ENCODE measurements at places on chromosomes 16 and 17.

- DNase-seq = no peak
These were observed 16.0 kb downstream of the SLC38A8 start for GRCh38 chr16:84026606-84027005.

DNA sequence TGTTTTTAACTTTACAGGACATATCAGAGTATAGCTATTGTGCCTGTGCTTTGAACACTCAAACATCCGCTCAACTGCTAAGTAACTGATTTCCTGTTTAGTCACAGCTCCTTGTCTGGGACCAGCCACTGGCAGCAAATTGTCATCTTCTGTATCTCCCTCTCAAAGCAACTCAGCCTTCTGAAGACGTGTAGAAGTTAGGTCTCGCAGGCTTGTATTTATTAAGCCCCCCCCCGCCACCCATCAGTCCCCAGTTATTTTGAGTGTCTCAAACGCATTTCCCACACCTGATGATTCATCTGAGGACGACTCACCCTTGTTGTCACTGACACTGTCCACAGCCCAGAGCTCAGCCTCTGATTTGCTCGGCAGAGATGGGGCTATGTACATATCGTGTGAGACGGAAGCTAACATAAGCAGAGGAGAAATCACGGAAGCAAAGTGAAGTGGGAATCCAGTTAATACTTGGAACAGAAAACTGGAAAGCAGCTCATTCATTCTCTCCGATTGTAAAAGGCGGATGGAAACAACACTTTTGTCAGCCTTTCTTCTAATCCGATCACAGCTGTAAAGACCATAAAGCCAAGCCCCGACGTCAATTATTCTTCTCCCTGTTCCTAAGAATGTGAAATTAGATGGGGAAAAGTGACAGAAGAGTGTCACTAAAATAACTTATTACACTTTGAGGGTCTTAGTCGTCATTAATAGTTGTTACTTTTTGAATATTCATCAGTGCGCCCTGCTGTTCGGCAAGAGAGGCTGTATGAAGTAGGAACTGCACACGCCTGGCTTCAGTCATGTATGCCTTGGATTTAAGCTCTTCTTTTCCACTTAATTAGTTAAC is 64.2 kb downstream of the PITPNC1 start:
- no peak for DNase-seq

GRCh38 chr17:83035722-83036121 is 43.7 kb upstream of the METRNL start:
- peak; percentile 37 for DNase-seq

GRCh38 chr16:15635926-15636325 is 7.0 kb downstream of the MARF1 start:
- DNase-seq = no peak

DNA sequence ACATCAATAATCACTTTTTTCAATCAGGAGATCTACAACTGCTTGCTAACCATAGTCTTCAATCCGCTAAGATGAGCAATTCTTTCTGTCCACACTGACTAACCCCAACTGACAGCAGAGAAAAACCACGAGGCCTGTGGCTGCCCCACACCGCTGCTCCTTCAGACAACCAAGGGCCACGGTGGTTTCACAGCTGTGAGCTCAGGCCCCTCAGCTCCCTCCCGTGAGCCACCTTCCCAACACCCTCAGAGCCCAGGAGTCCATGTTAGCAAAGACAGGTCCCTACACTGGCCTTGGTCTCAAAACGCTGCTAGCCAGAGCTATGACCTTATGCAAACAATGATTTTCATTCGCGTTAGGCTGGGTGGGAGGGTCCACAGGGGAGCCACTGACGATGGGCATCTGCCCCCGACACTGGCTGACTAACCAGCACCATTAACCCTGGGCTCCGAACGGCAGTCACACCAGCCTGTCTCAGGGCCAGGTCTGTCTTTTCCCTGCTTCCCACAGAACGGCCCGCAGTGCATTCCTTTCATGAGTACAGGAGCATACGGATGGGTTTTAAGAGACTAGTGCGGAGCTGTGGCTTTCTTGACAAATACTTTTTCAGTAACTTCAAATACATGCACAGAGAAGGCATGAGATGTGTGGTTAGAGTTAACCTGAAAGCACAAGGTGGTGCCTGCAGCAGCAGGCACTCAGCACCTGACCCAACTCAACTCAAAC is 67.3 kb downstream of the ANKRD11 start:
- no peak for DNase-seq

DNA sequence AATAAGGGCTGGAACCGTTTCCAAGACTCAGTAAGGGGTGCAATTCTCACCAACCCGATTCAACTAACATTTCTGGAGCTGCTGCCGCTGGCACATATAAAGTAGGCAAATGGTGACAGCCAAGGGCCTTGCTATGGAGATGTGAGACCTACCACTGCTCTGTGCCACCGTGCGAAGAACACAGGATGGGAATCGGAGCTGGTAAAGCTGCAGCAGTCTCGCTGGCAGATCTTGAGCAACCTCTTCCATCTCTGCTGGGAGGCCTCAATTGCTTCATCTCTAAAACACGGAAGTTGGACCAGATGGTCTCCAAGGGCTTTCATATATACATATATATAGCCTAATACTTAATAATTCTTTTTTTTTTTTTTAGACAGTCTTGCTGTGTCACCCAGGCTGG is 128.9 kb upstream of the RCVRN start:
- no peak for DNase-seq

All from vagina (tissue), 2 donors.